RWPE1 (cell line): ENCODE measurements at places on chromosomes 13 and 19.
A peak's percentile ranks its signal among the peaks of the same experiment; 100 is the strongest.

GRCh38 chr19:38944981-38945506, 14.3 kb downstream of the MRPS12 start:
- no peak for DNase-seq

DNA sequence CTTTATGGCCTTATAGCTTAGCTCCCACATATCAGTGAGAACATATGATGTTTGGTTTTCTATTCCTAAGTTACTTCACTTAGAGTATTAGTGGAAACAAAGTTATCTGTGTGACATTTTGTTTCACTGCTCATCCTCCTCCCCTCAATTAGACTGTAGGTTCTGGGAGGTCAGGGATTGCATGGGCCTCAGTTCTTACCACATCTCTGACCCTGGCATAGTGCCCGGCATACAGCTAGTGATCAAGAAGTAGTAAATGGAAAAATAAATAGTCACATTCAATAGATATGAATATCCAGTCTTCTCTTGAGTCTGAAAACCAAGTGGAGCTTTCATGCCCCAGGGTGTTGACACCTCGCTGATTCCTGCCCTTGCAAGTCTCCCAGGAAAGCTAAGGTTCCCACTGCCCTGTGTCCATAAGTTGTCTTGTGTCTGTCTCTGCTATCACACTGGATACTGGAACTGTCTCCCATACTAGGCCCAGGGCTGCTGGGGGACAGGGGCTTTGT, 249.5 kb upstream of the TSHZ3 start:
- DNase-seq: no peak

DNA sequence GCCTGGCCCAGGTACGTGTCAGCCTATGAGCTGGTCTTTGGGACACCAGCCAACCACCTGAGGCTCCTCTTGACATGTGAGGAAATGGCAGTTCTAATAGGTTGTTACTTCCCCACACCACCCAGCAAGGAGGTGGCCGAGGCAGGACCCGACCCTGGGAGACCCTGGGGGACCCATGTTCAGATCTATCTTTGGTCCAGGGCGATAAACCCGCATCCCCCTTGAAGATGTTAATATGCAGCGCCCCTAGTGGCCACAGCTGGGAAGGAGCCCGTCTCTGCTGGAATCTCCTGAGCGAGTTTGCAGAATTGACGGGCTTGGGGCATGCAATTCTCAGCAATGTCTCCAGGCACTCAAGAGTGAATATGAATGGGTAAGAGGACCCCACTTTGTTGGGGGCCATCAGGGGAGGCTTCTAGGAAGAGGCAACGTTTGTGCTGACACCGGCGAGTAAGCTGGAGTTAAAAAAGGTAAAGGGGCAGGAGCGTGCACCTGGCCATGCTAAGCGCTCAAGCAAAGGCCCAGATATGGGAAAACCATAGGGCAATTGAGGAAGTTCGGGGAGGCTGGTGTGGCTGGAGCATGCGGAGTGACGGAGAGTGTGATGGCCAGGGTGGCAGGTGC, 1.5 kb upstream of the MYO1F start:
- DNase-seq: peak; percentile 70

GRCh38 chr19:2199215-2199614, 35.5 kb downstream of the DOT1L start:
- DNase-seq: no peak

GRCh38 chr13:96391606-96392005, 301.7 kb downstream of the HS6ST3 start:
- no peak for DNase-seq

GRCh38 chr19:10517361-10517759, at the start of gene S1PR5:
Gene S1PR5, minus strand, starts transcription at chr19:10517447. Its CDS starts 2,436 bp downstream, at chr19:10515011.
- no peak for DNase-seq

GRCh38 chr13:24032252-24032651, 128.3 kb upstream of the SPATA13 start:
- DNase-seq: no peak

GRCh38 chr19:2982983-2983350, 5.6 kb downstream of the TLE6 start:
- DNase-seq: peak; percentile 62

DNA sequence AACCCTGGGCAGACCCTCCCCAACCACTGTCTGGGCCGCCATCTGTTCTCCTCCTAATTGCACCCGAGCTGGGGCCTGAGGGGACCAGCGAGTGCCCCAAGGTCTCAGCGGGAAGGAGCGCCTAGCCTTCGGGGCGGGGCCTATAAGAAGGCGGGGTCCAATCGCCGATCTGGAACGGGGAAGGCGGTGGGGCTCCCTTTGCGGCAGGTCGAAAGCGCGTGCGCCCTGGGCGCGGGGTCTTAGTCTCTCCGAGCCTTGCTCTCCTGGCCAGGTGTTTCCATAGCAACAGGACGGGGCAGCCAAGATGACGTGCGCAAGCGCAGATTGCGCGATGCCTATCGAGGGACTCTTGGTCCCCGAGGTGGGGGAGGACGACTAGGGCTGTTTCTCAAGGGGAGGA, 2.8 kb downstream of the MAST1 start:
- no peak for DNase-seq

GRCh38 chr13:113947311-113948033, 26.4 kb downstream of the C13orf46 start:
- peak; percentile 73 for DNase-seq

GRCh38 chr13:67134417-67135129, 95.6 kb downstream of the PCDH9 start:
- no peak for DNase-seq

GRCh38 chr13:49444524-49445395, 686 bp downstream of the SETDB2 start:
- DNase-seq: peak; percentile 55

DNA sequence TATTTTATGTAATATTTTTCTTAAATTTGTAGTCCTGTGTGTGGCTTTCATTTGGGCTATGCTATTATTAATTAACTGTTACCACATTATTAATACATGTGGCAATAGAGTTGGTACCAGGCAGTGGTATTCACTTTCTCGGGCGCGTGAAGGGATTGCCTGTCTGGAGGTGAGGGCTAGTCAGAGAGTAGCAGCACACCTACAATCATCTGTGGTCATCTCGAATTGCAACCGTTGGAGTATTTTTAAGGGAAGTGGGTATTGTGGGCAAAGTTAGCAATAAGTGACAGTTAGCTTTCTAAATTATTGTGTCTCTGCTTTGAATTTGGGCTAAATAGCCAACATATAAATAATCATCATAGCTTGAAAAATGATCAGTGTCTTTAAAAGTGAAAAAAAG, 20.0 kb upstream of the GPR18 start:
- DNase-seq: no peak

DNA sequence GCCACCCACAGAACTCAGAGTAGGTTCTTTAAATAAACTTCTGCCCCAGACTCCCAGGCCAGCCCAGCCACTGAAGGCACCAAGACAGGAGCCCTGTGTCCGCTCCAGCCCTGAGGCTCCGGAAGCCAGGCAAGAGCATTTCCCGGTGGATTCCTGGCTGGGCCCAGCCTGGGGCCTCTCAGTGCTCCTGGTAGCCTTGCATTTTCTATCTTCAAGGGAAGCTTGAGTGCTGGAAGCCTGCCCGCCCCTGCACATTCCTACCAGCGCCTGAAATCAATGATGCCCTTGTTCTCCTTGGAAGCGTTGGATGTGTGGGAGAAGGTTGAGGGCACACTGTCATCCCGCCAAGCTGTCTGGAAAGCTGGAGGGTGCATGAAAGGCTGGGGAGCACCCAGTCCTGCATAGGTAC, 70.3 kb downstream of the ALOX5AP start:
- no peak for DNase-seq

- peak; percentile 94 for DNase-seq
Observed at GRCh38 chr19:11422163-11423065, 3.3 kb upstream of the RGL3 start.

GRCh38 chr19:1315470-1316166, 29.9 kb downstream of the EFNA2 start:
- peak; percentile 66 for DNase-seq

DNA sequence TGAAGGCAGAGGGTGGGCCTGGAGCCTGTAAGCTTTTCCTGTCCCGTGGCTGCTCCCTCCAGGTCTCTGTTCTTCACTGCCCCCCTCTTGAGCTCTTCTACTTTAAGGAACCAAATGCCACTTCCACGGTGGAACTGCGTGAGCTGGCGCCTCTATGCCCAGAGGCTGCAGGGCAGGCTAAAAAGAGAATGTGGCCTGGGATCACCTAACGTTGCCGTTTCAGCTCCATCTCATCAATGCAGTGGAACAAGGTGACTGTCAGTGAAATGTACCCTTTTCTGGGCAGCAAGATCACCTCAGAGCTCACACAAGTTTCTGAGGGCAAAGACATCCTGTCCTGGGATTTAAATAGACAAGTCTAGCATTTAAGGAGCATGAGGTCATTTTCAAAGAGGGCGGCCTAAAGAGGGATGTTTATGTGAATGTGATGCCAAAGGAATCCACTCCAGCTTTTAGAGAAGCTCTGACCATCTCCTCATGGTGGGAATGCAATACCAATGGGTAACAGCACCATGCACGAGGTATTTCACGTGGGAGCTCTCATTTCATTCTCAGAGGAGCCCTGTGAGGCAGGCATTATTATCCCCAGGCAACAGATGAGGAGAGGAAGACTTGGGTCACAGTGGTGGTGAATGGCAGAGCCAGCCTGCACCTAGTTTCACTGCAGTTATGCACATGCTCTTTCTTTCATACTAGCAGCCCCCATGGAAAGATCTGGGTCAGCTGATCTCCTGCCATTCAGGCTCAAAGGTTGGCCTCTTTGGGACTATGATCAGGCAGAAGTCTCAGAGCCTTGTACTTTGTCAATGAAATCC, 39.3 kb downstream of the RGCC start:
- DNase-seq: no peak

GRCh38 chr19:48121909-48122371, 11.3 kb upstream of the PLA2G4C start:
- peak; percentile 32 for DNase-seq

GRCh38 chr13:90773681-90774080, 573.8 kb upstream of the MIR17HG start:
- no peak for DNase-seq

GRCh38 chr13:27000686-27001085, 170.9 kb downstream of the USP12 start:
- DNase-seq: no peak

GRCh38 chr13:110265682-110266430, 41.1 kb downstream of the COL4A1 start:
- no peak for DNase-seq

- DNase-seq: no peak
Observed at GRCh38 chr19:54193011-54193410, 1.9 kb downstream of the TSEN34 start.

GRCh38 chr19:12611361-12611699, 610 bp downstream of the ZNF791 start:
- peak; percentile 78 for DNase-seq

GRCh38 chr19:28606269-28607032, 606.5 kb downstream of the UQCRFS1 start:
- no peak for DNase-seq

GRCh38 chr13:33869005-33869404, 51.1 kb downstream of the RFC3 start:
- no peak for DNase-seq

GRCh38 chr13:112137144-112137543, 70.2 kb downstream of the SOX1 start:
- no peak for DNase-seq

DNA sequence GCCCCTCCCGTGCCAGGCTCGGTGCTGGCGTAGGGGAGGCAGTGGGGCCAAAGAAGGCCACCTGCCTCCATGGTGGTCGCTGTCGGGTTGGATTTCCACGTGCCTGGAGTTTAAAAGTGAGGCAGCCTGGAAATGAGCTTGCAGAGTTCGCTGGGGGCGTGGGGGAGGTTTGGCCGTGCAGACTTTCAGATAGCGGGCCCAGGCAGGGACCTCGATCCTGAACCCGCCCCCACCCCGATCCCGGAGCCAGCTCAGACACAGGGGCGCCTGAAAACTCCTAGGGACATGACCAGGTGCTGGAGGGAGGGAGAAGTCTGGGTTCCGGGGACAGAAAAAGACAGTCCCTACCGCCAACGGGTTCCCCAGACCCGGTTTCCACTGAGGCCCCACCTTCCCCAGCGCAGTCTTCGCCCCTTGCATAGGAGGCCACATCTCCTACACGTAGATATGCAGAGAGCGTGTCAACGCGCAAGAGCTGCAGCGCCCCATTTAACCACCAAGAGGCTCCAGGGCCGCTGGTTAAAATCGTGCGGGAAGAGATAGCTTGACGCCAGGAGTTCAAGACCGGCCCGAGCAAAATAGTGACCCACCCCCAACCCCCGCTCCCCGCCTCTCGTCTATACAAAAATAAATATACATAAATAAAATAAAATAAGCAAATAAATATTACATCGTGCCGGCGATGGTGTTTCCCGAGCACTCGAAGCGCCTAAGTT, 8.5 kb downstream of the CCDC8 start:
- DNase-seq: no peak

- no peak for DNase-seq
Observed at GRCh38 chr13:93740334-93740733, 513.7 kb downstream of the GPC6 start.

GRCh38 chr13:28890712-28891111, 70.6 kb downstream of the MTUS2 start:
- no peak for DNase-seq

DNA sequence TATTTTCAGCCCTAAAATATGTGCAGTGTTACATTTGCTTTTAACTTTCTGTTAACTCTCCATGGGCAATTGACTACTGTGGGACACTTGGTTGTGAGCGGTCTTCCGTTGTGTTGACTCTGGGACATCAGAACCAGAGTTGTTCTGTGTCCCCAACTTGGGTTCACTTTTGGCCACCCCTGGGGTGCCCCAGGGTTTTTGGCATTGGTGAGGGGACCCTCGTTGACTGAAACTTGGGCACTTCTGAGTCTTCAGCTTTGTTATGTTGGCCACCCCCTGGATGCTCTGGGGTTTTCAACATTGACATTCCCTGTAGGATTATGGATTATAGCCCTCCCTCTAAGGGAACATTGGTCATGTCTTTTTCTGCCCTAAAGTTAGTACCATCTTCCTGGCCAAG, 57.1 kb downstream of the OR10H4 start:
- no peak for DNase-seq

DNA sequence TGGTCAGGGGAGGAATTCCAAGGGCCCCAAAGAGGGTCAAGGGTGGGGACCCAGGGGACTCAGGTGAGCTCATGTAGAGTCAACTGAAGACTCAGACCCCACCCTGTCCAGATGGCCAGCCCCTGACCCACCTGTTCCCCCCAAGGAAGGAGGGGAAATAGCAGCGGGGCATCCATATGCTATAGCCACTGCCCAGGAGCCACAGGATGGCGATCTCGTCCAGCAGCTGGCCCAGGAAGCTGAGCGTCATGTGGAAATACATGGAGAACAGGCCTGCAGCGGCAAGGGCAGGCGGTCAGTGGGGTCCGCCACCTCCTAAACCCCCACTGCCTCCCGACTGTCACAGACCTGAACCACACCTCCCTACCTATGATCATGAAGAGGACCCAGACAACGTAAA, 21.4 kb downstream of the ACER1 start:
- DNase-seq: no peak

GRCh38 chr19:5434970-5435641, 20.1 kb upstream of the ZNRF4 start:
- peak; percentile 93 for DNase-seq

- no peak for DNase-seq
Observed at GRCh38 chr13:51663973-51664957, 80.0 kb downstream of the WDFY2 start.
